Progenitor cell of endocrine pancreas (in vitro differentiated cells): ENCODE measurements at places on chromosomes 11 and 22. TPM values are rescaled to one million over a fixed set of nuclear protein-coding genes. Genes with fewer than 3 reads are reported as not detected.

- no peaks in the 10 kb centered on the region for H3K36me3 ChIP-seq
- H3K4me1 ChIP-seq = peaks cover 9% of the 10 kb centered on the region
- H3K27ac ChIP-seq = no peak overlapping the region
- H3K4me3 ChIP-seq = no peak overlapping the region
- DNase-seq = no peak
Observed at GRCh38 chr22:45304971-45305370, 4.8 kb upstream of the FAM118A start.

DNA sequence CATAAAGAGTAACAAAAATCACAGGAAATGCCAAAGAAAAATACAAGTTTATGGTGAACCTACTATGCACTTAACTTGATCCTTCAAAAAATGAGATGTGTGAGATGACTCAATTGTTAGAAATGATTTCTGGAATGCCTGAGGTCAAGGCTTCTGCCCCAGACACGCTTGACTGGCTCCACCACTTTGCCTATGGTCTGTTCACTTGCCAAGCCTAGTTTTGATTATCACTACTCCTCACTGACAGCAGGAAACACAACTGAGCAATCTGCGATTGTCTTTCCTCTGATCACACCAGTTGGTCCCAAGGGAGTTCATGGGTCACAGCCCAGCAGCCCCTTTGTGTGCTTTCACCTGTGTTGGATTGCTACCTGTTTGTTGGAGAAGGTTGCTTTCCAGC, 20.6 kb upstream of the PRDM10 start:
- H3K4me1 ChIP-seq = peaks cover 3% of the 10 kb centered on the region
- H3K27me3 ChIP-seq = no peaks in the 10 kb centered on the region
- no peaks in the 10 kb centered on the region for H3K36me3 ChIP-seq
- H3K27ac ChIP-seq = no peak overlapping the region
- no peak overlapping the region for H3K4me3 ChIP-seq
- DNase-seq = no peak

DNA sequence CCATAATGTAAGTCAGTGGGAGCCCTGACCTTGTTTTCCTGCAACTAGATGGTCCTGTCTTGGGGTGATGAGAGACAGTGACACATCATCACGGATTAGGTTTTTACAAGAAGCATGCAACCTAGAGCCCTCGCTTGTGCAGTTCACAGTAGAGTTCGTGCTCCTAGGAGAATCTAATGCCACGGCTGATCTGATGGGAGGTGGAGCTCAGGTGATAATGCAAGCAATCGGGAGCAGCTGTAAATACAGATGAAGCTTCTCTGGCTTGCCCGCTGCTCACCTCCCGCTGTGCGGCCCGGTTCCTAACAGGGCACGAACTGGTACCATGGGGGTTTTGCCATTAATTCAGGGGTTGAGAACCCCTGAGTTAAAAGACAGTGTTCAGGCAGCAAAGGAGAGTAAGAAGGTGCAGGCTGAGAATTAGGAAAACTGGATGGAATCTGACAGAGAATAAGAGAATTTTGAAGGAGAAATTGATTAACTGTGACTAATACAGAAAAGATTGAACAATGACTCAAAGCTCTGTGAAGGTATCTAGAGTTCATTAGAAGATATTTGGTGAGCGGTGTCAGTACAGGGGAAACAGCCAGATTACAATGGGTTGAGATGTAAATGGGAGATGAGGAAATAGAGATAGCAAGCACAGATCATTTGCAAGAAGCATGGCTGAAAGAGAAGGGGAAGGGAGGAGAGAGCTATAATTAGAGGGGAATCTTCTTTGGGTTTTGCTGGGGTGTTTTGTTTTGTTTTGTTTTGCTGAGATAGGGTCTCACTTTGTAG, 21.0 kb downstream of the WEE1 start:
- H3K36me3 ChIP-seq = peaks cover 7% of the 10 kb centered on the region
- peaks cover 6% of the 10 kb centered on the region for H3K4me1 ChIP-seq
- peak overlapping the region; percentile 1 for H3K27ac ChIP-seq

- peaks cover 18% of the 10 kb centered on the region for H3K4me1 ChIP-seq
- no peak overlapping the region for H3K27ac ChIP-seq
- DNase-seq = no peak
- H3K27me3 ChIP-seq = no peaks in the 10 kb centered on the region
- no peak overlapping the region for H3K4me3 ChIP-seq
Observed at GRCh38 chr11:96122601-96123074, 198.7 kb upstream of the MTMR2 start.

SLC25A18 gene
- total RNA-seq = 2.3 and 2.6 TPM in 2 replicates

DNA sequence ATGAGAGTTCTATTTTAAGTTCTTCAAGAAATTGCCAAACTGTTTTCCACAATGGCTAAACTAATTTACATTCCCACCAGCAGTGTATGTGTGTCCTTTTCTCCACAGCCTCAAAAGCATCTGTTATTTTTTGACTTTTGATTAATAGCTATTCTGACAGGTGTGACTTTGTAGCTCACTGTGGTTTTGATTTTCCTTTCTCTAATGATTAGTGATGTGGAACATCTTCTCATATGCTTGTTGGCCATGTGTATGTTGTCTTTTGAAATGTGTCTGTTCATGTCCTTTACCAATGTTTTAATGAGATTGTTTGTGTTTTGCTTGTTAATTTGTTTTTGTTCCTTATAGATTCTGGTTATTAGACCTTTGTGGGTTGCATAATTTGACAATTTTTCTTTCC, 18.0 kb upstream of the RAB38 start:
- H3K4me3 ChIP-seq = no peak overlapping the region
- no peak overlapping the region for H3K27ac ChIP-seq
- H3K27me3 ChIP-seq = no peaks in the 10 kb centered on the region
- DNase-seq = no peak

DNA sequence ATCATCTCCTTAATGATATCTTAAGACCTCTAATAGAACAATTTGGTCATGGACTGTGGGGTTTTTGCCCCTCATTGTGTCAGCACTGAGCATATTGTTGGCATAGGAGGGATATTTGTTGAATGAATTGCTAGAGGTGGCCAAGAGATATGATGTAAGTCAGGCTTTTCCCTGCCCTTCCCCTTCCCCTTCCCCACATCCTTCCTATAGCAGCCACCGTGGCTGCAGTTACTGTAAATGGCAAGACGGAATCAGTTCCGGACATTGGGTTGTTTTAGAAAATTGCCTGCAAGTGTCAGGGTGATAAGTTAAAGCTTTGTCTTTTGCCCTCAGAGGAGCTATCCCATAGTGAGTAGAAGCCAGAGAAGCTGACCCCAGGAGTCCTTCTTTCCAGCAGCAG, 23.0 kb downstream of the LIMK2 start:
- H3K27ac ChIP-seq = no peak overlapping the region
- peaks cover 3% of the 10 kb centered on the region for H3K36me3 ChIP-seq
- no peak overlapping the region for H3K4me3 ChIP-seq

OR4A16 gene
- total RNA-seq = not detected in 2 replicates

APBB1 gene
- total RNA-seq = 64.2 and 71.4 TPM in 2 replicates

TMPRSS5 gene
- 1.8 and 2.6 TPM in 2 replicates for total RNA-seq

GRCh38 chr11:72308226-72309073, 64.5 kb upstream of the PHOX2A start:
- no peak overlapping the region for H3K27ac ChIP-seq
- H3K36me3 ChIP-seq = no peaks in the 10 kb centered on the region

RHOD gene
- total RNA-seq = 16.4 and 20.6 TPM in 2 replicates

DNA sequence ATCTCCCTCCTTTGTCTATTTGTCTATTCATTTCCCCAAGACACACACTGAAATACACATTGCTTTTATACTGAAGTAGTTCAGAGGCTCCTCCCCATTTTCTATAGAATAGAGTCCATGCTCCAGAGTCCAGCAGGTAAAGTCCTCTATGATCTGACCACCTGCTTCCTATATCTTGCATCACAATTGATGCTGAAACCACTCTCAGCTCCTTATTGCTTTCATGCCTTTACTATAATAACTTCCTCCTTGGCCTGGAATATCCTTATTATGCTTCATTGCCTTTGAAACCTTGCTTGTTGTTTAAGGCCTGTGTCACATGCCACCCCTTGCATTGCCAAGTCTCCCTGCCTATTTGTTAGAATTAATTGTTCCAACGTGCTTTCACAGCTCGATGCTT, 12.6 kb downstream of the OR6Q1 start:
- H3K4me3 ChIP-seq = no peak overlapping the region
- peaks cover 13% of the 10 kb centered on the region for H3K4me1 ChIP-seq
- no peaks in the 10 kb centered on the region for H3K27me3 ChIP-seq
- no peak for DNase-seq

GRCh38 chr11:44224867-44225501, 85.0 kb downstream of the ALX4 start:
- peaks cover 4% of the 10 kb centered on the region for H3K4me1 ChIP-seq
- no peaks in the 10 kb centered on the region for H3K27me3 ChIP-seq

CENPM gene
- 16.4 and 16.9 TPM in 2 replicates for total RNA-seq

- DNase-seq = no peak
- no peaks in the 10 kb centered on the region for H3K4me1 ChIP-seq
- no peaks in the 10 kb centered on the region for H3K27me3 ChIP-seq
Observed at GRCh38 chr11:116857936-116858335, 20.5 kb upstream of the APOA1 start.

DNA sequence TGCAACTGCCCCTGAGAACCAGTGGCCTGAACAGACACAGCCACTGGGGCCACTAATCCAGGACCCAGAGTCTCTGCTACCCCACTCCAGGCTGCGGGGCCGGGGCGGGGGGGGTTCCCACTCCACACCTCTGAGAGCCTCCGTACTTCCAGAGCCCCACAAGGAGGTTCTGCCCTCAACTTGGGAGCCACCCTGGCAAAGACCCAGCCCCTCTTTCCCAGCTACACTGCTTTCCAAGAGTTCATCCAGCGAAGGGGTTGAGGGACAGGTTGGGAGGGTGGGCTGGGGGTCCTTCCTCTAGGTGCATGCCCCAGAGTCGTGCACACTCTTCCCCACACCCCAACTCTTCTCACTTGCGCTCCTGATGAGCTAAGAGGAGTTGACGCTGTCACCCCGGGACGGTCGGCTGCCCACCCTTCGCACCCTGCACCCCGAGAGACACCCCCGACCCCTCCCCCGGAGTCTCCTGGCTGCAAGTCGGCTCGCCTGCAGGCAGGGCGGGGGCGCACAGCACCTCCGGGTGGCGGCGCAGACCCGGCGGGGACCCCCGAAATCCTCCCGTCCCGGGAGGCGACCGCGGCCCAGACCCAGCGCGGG, 531 bp downstream of the RAB3IL1 start:
- no peaks in the 10 kb centered on the region for H3K36me3 ChIP-seq
- H3K27ac ChIP-seq = no peak overlapping the region
- peaks cover 10% of the 10 kb centered on the region for H3K4me1 ChIP-seq
- no peak for DNase-seq
- peak overlapping the region; percentile 51 for H3K4me3 ChIP-seq

DNA sequence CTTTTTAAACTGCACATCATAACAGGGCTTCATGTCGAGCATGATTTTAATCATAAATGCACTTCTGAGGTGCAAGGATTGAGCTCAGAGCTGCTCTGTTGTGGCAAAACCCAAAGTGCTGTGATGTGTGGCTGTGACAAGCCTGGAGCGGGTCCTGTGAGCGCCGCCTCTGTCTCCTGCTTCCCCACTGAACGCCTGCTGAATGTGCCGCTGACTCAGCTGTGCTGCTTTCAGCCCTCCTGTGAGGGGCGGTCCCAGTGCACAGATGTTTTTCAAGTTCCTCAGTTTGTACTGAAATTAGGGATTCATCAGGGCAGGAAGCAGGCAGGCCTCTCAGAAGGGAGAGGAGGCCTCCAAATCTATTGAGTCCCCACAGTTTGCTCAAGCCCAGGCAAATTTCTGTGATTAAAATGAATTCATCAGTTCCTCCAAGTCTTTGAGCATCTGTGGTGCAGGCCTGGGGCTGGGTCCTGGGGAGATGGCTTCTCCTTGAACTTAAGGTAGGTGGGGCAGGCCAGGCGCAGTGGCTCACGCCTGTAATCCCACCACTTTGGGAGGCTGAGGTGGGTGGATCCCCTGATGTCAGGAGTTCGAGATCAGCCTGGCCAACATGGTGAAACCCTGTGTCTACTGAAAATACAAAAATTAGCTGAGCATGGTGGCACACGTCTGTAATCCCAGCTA, 3.0 kb upstream of the GTSE1 start:
- no peaks in the 10 kb centered on the region for H3K27me3 ChIP-seq
- no peak for DNase-seq

TAGLN gene
- total RNA-seq = 41.4 and 72.6 TPM in 2 replicates

MPZL2 gene
- 22.4 and 22.9 TPM in 2 replicates for total RNA-seq

CD82 gene
- 9.3 and 9.4 TPM in 2 replicates for total RNA-seq
